ENCODE measurements at places on chromosomes 6 and 20.
A peak's percentile ranks its signal among the peaks of the same experiment; 100 is the strongest.

- no peak for ATAC-seq
These were observed 10.0 kb downstream of the PYGB start for GRCh38 chr20:25257756-25258475.

DNA sequence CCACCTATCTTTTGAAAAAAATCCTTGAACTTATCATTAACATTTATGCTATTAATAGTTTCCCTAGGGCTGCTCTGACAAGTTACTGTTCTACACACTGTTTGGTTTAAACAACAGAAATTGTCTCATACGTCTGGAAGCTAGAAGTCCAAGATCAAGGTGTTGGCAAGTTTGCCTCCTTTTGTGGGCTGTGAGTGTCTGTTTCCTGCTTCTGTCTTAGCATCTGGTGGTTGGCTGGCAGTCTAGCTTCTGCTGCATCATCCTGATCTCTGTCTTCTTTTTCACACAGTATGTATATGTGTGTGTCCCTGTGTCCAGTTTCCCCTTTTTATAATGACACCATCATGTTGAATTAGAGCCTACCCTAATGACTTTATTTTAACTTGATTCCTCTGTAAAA, 154.8 kb downstream of the RPS12 start:
- no peak for ATAC-seq

- no peak for ATAC-seq
These were observed 3.2 kb downstream of the DSE start for GRCh38 chr6:116373940-116374339.

- ATAC-seq, result peak; percentile 88
These were observed 51.5 kb downstream of the COL19A1 start for GRCh38 chr6:69917834-69918233.

GRCh38 chr6:25456249-25457040, 177.3 kb downstream of the CARMIL1 start:
- ATAC-seq, result no peak

DNA sequence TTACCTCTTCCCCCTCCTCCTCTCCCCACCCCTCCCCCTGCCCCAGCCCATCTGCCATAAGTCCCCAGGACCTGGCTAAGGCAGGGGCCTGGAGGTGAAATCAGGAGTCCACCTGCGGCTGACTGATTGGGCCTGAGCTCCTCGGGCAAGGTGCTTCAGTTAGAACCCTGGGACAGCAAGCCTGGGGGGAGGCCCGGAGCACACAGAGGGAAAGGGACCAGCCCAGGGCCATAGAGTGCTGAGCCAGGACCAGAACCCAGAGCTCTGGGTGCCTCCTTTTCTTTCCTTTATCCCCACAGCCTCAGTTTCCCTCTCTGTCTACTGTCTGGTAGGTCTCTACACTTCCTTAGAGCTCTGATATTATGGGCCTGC, 35.7 kb upstream of the VEGFA start:
- no peak for ATAC-seq

- no peak for ATAC-seq
These were observed 82.6 kb downstream of the THBS2 start for GRCh38 chr6:169171016-169171415.

- ATAC-seq, result no peak
These were observed 268.5 kb upstream of the MARCKS start for GRCh38 chr6:113588646-113589045.

- ATAC-seq, result no peak
These were observed 831.6 kb downstream of the QKI start for GRCh38 chr6:164246082-164246481.

DNA sequence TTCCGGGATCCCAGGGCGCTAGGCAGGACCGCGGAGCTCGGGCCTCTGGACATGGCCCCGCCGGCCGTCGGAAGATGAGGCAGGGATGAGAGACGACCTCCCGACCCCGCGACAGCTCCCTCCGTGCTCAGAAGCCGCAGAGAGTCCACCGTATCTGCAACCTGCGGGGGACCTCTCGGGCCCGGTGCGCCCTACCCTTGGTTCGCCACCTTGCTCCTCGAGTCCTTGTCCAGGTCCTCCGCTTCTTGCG, 301 bp downstream of the PPP1R3D start:
- ATAC-seq, result peak; percentile 16

DNA sequence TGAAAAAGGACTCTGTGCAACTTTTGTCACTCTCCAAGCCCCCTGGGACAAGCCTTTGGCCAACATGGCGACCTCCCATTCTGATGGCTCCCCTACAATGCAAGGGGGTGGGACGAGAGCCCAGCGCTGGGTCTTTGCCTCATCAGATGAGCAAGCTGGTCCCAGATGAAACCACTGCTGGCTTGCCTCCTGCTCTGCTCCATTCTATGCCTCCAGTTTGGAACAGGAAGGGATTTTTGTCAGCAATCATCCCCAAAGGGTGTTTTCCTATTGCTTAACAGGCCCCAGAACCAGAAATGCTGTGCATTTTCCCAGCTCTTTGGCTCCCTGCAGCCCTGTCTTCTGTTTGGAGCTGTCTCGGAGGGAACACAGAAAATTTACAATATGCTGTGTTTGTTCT, 412.7 kb downstream of the MAFB start:
- ATAC-seq, result no peak

DNA sequence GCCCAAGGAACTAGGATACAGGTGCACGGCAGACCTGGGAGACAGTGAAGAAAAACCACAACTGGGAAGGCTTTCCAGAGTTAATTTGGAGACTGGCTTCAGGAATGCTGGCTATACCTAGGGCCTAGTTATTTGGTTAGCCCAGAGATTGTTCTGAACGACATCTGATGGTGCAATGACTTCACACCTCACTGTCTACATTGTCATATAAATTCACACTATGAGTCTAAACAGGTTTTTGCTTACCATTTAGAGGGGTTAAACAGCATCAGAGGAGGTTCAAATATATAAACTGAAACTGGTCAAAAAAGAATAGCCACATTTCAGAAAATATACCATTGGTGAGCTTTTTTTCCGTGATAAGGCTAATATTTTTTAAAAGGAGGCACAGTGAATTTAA, 16.7 kb downstream of the UBE2V1 start:
- ATAC-seq, result no peak

GRCh38 chr6:18431581-18431980, 44.4 kb downstream of the RNF144B start:
- peak; percentile 54 for ATAC-seq

GRCh38 chr20:50058662-50059402, 54.1 kb downstream of the UBE2V1 start:
- no peak for ATAC-seq

DNA sequence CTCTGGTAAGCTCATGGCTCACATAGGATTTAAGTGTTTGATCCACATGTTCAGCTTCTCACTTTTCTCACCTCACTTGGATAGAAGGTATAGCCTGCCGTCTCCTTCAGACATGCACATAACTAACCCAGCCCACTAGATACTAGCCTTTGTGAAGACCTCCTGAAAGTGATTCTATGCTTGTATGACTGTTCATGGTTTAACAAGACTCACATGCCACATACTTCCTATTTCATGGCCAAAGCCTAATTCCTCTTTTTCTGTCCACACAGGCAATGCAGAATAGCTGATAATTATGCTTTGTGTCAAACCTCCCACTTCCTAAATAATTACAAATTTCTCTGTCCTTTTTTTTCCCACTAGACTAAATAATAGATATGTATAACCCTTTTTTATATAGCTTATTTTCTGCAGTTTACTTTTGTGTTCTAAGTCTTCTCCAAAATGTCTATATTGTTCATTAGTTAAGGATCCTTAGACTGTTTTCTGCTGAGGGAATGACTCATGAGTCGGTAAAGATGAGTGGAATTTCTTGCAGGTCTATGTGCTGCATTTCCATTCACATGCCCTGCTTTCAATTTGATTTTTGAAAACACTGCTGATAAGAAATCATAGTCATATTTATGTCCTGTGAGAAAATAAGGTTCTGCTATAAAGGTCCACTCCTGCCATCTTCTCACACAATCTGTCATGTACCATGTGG, 43.0 kb downstream of the HDDC2 start:
- ATAC-seq, result no peak

- no peak for ATAC-seq
These were observed 134.9 kb downstream of the GMDS start for GRCh38 chr6:2110504-2110903.

DNA sequence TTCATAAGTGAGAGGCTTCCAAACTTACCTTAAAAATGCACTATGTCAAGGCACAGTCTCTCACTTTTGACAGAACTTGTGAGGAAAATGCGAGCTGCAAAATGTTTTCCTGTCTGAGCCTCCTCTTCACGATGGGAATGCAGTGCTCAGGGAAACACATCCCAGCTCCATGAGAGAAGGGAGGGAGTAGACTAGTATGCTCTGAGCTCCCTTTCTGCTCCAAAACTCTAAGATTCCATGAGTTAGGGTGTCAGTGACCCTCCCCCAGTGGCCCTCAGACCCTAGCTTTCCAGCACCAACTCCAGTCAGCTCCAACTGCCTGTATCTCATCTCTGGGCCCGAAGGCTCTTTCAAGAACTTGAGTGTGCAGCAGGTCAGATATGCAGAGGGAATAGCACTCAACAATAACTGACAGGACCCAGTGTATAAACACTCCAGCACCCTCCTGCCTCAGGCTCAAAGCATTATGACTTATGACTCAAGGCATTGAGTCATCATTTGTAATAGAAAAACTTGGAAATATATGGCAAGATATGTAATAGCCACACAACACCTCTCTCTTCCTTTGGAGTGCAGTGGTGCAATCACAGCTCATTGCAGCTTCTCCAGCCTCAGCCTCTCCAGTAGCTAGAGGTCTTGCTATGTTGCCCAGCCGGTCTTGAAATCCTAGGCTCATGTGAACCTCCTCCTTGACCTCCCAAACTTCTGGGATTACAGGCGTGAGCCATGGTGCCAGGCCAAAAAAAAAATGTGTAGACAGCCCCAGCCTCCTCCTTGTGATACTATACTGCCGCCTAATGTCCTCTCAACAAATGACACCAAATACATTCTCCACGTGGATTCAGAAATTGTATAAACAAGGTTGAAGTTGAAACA, 16.7 kb upstream of the ENTPD6 start:
- peak; percentile 89 for ATAC-seq

- ATAC-seq, result no peak
These were observed 16.9 kb upstream of the ZSCAN9 start for GRCh38 chr6:28208111-28208659.

DNA sequence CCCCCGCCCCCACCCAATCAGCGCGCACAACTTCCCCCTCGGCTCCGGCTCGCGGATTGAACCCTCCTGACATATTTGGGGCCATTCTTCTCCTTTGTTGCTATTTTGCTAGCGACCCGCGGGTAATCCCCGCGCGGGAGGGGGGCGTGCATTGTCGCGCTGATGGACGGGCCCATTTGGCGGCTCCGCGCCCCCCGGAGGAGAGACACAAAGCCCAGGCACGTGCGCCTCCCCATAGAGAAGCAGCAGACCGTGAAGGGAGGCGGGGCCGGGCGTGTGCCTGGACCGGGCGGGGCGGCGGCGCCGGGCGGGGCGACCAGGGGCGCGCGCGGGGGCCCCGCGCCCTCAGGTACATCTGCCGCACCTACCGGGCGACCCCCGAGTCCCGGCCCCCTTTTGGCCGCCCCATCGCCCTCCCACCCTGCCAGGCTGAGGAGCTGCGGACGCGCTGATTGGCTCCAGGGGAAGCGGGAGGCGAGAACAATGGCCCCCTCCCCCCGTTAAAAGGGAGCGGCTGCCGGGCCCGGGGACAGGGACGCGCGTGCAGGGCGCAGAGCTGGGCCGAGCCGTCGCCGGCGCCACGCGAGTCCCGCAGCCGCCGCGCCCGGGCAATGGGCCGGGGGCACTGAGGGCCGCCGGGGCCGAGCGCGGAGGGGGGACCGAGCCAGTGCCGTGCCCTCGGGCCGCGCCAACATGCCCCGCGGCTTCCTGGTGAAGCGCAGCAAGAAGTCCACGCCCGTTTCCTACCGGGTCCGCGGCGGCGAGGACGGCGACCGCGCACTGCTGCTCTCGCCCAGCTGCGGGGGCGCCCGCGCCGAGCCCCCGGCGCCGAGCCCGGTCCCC, at the start of gene INSM1:
Gene INSM1, plus strand, starts transcription at position 530 of the 843 bp plus-strand sequence. Its CDS starts 164 bp downstream, at position 694.
- ATAC-seq, result no peak

DNA sequence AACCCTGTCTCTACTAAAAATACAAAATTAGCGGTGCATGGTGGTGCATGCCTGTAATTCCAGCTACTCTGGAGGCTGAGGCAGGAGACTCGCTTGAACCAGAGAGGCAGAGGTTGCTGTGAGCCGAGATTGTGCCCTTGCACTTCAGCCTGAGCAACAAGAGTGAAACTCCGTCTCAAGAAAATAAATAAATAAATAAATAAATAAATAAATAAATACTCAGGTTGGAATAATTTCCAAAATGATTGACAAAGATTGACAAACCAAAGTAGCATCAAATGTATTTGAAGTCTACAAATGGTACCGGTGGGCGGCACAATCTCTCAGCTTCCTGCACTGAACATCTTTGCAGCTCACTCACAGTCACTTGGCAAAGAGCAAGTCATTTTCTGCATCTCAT, 144.1 kb upstream of the NRSN1 start:
- ATAC-seq, result no peak

DNA sequence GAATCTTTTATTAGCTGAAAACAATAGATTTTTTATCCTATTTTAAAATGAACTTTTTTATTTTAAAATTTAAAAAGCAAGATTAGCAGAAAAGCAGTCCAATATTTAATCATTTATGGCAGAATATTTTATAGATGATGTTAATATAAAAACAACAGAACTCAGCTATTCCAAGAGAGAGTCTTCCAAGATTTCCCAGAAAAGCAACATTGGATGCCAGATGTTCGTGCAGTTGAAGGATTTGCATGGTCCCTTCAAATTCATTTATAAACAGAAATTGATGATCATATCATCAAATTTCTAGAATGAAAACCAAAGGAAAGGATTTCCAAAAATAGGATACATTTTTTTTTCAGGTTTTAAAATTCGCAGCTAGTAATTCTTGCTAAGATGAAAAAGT, 25.4 kb upstream of the CNKSR3 start:
- no peak for ATAC-seq

DNA sequence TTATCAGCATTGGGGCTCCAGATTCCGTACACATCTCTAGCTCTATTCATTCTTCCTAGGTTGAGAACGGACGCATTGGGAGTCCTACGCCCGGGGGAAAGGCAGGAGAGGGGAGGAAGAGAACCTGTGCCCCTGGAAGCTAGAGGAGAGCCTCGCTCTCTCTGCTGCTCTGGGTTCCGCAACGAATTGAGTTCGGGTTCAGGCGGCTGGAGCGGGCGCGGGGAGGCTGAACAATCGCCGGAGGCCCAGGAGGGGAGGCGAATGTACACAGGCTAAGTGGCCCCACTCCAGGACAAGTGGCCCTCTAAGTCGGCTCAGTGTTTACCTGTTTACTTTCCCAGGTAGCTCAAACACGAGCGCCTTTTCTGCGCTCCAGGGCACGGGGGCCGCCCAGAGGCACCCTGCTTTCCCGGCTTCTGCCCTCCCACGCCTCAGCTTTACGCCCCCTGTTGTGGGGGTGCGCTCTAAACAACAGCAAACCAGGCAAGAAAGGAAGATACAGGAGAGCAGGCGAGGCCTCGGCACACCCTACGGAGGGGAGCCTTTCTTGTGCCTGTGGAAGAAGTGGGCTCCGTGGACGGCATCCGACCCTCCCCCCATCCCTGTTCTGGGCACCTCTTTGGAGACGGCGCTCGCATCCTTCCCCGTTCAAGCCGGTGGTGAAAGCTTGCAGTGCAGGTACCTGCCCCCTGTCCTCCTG, 4.6 kb upstream of the NKX2-2 start:
- peak; percentile 11 for ATAC-seq

Measured in SK-N-SH treated with all-trans-retinoic acid at 6 μM for 48 hours (cell line).